ENCODE measurements at places on chromosomes 7 and 10. TPM values are rescaled to one million over a fixed set of nuclear protein-coding genes. Genes with fewer than 3 reads are reported as not detected.

DNA sequence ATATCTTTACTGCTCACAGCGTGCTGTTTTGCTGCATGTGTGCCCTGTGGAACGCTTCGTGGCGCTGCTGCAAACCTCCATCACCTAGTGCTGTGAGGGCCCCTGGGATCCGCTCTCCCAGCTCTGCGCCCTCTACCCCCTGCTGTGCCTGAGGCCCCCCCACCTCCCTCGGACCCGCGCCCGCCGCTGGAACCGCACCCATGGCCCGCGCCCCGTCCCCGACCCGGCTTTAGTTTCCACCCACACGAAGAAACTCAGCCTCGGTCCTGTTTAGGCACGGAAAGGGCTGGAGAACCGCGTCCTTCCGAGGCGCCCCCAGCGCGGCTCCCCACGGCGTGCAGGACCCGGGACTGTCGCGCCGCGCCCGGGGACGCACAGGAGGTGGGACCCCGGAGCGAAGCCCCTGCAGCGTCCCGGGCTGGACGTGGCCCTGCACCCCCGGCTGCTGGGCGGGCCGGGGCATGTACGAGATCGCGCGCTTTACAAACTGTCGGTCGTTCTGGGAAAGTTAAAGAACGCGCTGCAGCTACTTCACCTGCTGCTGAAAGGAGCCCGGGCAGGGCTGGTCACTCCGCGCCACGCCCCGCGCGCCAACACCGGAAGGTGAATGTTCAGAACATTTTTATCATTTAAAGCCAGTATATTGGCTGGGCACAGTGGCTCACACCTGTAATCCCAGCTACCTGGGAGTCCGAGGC, 54.3 kb downstream of the BMS1 start:
- H3K4me1 ChIP-seq = no peaks in the 10 kb centered on the region
- no peaks in the 10 kb centered on the region for H3K27me3 ChIP-seq
- DNase-seq = peak; percentile 34
- no peak overlapping the region for H3K27ac ChIP-seq
- H3K4me3 ChIP-seq = no peak overlapping the region
- peaks cover under 1% of the 10 kb centered on the region for H3K36me3 ChIP-seq

DNA sequence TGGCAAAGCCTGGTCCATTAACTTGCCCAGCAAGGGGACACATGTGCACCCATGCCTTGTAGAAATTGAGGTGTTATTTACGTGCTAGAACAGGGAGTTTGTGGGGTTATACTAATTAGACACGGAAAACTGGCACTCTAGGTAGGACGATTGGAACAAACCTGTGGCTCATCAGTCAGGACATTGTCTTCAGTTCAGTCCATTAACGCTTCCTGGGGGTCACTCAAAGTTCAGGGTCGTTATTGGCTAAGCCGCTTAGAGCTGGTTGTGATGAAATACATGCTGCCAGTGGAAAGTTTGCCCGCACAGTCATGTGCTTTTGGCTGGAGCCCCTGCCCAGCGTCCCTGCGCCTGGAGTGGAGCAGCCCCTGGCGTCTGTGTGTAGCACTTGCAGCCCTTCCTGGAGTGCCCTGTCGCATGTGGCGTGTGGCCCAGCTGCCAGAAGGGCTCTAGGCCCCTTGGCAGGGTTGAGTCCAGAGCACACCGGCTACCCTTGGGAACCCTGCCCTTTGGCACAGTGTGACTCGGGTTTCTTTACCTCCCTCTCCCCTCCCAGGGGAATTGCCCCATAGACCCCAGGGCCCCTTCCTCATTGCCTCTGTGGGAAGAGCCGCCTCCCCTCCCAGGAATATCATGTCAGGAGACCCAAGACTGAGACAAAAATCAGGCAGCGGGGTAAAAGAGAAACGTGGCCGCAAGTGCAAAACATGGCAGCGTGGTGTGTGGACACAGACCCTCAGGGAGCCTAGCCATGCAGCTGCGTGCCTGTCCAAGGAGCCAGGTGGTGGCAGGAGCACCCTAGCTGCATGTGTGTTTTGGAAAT, 9.8 kb downstream of the ZNF775 start:
- H3K4me1 ChIP-seq = no peaks in the 10 kb centered on the region
- peak; percentile 88 for DNase-seq
- no peak overlapping the region for H3K4me3 ChIP-seq
- peak overlapping the region; percentile 1 for H3K27ac ChIP-seq
- H3K36me3 ChIP-seq = peaks cover 8% of the 10 kb centered on the region

- no peak overlapping the region for H3K4me3 ChIP-seq
- no peaks in the 10 kb centered on the region for H3K36me3 ChIP-seq
- H3K27me3 ChIP-seq = no peaks in the 10 kb centered on the region
- no peak for DNase-seq
- H3K4me1 ChIP-seq = no peaks in the 10 kb centered on the region
Observed at GRCh38 chr7:20393616-20394015, 62.9 kb downstream of the ITGB8 start.

Gene CH25H
- 4.5 TPM for total RNA-seq

DNA sequence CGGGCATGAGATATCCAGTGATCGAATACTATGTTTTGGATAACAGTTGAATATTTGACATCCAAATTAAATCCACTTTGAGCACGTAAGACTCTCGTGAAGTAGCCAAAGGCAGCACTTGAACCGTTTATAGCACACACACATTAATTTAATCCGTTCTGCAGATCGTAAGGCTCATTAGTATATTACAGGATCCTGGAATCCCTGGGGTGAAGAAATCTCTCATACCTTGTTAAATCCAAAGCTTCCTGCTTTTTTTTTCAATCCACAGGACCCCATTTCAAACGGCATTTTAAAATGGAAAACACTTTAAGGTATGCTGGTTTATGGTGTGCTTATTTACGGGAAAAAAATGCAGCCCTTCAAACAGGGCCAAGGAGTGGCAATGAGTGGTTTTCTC, 158.4 kb upstream of the ADARB2 start:
- H3K4me3 ChIP-seq = no peak overlapping the region
- no peaks in the 10 kb centered on the region for H3K27me3 ChIP-seq
- no peaks in the 10 kb centered on the region for H3K36me3 ChIP-seq

DNA sequence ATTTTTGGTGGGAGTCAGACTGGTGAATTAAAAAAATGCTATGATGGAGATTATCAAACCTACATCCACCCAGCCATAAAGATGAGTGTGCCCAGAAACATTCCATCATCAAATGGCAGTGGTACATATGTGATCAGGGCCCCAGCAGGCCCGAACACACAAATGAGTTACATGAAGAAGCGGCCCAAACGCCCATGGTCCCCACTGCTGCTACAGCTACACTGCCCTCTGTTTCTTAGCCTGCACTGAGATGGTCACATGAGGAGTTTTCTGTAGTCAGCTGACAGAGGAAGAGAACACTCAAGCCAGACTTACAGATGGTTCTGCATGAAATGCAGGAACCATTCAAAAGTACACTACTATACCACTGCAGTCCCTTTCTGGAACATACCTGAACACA, 96.4 kb upstream of the ARID5B start:
- no peaks in the 10 kb centered on the region for H3K27me3 ChIP-seq
- no peaks in the 10 kb centered on the region for H3K4me1 ChIP-seq
- no peak overlapping the region for H3K4me3 ChIP-seq
- no peaks in the 10 kb centered on the region for H3K36me3 ChIP-seq

All from lung (tissue), 17 donors.